ENCODE measurements at places on chromosomes 16 and 17. TPM values are rescaled to one million over a fixed set of nuclear protein-coding genes. Genes with fewer than 3 reads are reported as not detected.
A peak's percentile ranks its signal among the peaks of the same experiment; 100 is the strongest.

DNA sequence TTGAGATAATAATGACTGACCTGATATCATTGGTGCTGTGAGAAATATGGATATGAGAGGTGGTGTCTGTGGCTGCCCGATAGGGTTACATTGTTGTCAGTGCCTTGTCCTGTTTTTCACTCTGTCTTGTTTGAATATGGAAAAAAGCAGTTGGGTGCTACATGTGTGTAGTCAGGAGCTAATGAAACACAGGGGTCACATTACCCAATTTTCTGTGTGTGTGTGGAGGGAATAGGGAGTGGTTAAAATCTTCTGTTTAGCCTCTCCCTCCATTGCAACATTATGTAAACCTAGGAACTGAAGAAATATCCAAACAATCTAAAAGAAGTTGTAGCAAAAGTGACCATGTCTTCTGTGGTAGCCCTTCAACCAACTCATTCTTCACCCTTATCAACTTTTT, 527.7 kb upstream of the SOX9 start:
- DNase-seq, result no peak

GRCh38 chr17:57644326-57644725, 100.8 kb downstream of the CCDC182 start:
- DNase-seq, result no peak

DNA sequence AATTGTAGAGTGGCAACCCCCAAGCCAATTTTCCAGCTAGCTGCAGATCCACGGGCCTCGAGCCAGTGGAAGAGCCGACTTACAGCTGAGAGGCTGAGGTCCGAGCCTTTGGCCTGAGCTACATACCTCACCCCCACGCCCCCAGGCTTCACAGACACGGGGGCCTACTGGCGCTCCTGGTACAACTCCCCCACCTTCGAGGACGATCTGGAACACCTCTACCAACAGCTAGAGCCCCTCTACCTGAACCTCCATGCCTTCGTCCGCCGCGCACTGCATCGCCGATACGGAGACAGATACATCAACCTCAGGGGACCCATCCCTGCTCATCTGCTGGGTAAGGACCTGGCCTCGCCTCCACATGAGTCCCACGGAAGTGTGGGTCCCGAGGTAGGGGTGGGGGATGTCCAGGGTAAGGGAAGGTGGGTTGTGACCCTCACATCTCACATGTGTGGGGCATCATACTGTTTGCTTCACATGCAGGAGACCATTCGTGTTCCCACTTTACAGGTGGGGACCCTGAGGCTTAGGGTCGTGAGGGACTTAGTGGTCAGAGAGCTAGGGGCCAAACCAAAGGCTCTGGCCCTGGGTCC, 3.4 kb downstream of the ACE start:
- no peak for DNase-seq

DNA sequence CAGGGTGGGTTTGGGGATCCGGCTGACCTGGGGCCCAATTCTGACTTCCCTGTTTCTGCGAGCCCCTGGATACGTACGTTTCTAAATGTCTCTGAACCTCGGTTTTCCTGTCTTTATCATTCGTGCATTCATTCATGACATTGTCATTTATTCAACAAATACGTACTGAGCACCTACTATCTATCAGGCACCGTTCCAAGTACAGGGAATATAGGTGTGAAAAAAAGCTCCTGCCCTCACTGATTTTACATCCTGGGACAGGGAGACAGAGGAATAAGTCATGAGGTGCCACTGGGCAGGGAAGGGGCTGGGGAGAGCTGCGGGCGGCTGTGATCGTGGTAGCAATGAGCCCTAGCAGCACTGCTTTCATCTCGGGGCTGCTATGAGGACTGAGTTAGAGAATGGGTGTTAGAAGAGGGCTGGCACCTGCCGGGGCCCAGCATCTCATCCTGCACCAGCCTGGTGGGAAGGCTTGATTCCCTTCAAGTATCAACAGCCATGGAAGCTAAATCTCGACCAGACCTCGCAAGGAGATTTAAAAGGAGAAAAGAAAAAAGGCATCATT, 88.3 kb upstream of the DNAH17 start:
- no peak for DNase-seq

GRCh38 chr17:38587947-38588787, 17.6 kb downstream of the SRCIN1 start:
- DNase-seq, result peak; percentile 21

The NPIPA8 gene
- 0.20 TPM for polyA plus RNA-seq

- DNase-seq, result no peak
Measured at GRCh38 chr16:59148769-59149155, 414.6 kb upstream of the GOT2 start.

- DNase-seq, result no peak
Measured at GRCh38 chr17:45991341-45991740, 7.7 kb upstream of the STH start.

DNA sequence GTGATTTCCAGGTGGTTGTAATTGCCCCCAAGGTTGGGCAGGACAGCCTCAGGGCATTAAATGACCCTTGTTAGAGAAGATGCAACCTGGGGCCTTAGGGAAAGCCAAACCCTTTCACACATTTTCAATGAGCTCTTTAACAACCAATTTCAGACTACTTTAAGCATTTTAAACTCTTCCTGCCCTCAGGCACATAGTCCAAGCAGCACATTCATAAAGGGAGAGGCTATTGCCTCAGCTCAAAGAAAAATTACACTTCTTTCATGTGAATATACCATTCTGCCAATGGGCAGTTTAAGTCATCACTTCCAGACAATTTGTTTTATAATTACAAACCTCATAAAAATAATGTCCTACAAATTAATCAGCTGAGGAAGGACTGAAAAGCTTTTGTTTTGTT, 544.5 kb downstream of the NPIPA7 start:
- DNase-seq, result no peak

GRCh38 chr16:35171106-35171505, 1711.7 kb downstream of the TP53TG3F start:
- no peak for DNase-seq

DNA sequence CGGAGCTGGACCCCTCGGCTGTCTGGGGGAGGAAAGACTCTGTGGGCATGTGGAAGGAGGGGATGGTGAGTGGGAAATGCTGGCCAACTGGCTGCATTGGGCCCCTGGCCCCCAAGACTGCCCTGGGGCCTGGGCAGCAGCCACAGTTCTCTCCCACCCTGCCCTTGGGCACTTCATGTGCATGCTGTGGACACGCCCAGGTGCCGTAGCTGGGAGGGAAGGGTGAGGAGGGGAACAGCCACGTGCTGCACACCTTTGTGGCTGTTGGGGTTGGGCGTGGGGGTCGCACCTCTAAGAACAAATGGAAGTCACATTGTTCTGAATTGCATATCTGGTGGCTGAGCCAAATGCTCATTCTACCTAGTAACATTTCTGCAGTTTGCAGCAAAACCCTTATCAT, 11.9 kb upstream of the ZNHIT3 start:
- no peak for DNase-seq

The ST6GALNAC1 gene
- polyA plus RNA-seq, result not detected

The CMTM2 gene
- 11.0 TPM for polyA plus RNA-seq

DNA sequence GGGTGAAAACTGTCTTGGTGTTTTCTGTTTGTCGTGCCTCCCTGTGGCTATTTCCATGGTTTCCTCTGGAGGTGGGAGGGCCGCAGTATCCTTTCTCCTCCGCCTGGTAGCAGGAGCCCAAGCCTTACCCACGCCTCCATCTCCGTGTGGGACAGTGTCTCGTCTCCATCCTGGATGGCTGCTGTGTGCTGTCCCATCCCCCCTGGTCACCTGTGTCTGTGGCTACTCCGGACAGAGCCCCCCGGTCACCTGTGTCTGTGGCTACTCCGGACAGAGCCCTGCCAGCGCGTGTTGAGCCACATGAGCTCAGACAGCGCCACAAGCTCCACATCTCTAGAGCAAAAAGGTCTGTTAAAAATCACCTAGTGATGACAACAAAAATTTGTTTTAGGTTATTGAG, 198.2 kb upstream of the CHMP6 start:
- no peak for DNase-seq

DNA sequence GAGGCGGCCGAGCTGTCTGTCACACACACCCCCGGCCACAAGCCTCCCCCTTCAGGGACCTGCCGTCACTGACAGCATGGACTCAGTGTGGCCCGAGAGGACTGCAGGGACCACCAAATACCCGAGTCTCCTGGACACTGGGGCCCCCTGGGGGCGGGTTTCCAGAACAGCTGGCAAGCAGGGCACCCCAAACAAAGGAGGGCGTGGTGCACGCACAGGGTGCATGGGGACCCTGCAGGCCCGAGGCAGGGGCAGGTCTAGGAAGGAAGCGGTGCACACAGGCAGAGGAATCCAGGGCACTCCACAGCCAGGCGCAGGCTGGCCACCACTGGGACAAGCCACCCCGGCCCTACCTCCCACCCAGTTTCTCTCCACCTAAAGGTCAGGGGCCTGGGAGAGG, 28.7 kb upstream of the ENPP7 start:
- DNase-seq, result no peak

DNA sequence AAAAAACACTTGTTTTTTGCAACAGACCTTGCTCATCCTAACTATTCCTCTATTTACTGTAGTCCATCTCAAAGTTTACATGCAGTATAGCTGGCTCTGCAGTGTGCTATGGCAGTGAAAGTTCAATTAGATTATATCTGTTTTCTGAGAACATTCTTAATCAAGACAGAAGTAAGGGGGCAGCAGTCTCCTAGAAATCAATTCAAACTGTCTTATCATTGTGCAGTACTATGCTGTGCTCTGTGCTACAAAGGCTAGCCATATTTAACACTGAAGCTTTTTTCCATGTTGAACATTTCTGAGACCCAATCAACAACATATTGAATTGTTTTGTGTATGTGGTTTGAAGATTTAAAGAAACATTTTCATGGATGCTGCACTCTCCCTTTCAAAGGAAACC, 11.4 kb downstream of the NETO2 start:
- no peak for DNase-seq

All from CD14-positive monocyte (primary cell).